ENCODE measurements at places on chromosomes 12 and 14.
A peak's percentile ranks its signal among the peaks of the same experiment; 100 is the strongest.

GRCh38 chr14:24609655-24610344 is at the start of gene GZMH:
Gene GZMH (minus strand): TSS chr14:24609685. CDS start chr14:24609613, 72 bp downstream.
- no peak for DNase-seq

- DNase-seq: peak; percentile 70
Measured at GRCh38 chr12:113136128-113136989, 798 bp upstream of the RASAL1 start.

- DNase-seq: no peak
Measured at GRCh38 chr12:76340680-76341435, 7.4 kb downstream of the BBS10 start.

GRCh38 chr12:119440803-119441360 is 106.4 kb downstream of the CCDC60 start:
- no peak for DNase-seq
